Mesothelial cell of epicardium (in vitro differentiated cells): ENCODE measurements at places on chromosomes 3 and 15.

DNA sequence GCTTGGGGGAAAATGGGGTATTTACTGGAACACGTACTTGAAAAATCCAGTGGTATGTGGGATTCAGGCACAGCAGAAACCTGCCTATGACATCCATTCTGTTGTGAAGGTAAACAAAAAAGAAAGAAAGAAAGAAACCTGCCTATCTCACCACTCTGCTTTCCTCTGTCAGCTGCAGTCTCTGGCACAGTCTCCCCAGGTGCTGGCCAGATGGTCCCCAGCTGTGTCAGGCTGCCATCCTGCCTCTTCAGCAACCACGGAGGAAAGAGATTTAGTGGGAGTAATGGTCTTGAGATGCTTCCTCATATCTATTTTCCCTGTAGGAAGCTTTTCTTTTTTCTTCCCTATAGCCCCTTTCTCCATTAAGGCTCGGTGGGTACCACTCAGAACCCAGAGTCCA is 2.5 kb upstream of the PXYLP1 start:
- DNase-seq: no peak
- peaks cover 6% of the 10 kb centered on the region for H3K36me3 ChIP-seq
- no peaks in the 10 kb centered on the region for H3K27me3 ChIP-seq
- H3K27ac ChIP-seq: no peak overlapping the region

GRCh38 chr3:186464424-186465093 is 79.6 kb downstream of the CRYGS start:
- no peaks in the 10 kb centered on the region for H3K36me3 ChIP-seq
- no peaks in the 10 kb centered on the region for H3K4me1 ChIP-seq
- no peak overlapping the region for H3K4me3 ChIP-seq

DNA sequence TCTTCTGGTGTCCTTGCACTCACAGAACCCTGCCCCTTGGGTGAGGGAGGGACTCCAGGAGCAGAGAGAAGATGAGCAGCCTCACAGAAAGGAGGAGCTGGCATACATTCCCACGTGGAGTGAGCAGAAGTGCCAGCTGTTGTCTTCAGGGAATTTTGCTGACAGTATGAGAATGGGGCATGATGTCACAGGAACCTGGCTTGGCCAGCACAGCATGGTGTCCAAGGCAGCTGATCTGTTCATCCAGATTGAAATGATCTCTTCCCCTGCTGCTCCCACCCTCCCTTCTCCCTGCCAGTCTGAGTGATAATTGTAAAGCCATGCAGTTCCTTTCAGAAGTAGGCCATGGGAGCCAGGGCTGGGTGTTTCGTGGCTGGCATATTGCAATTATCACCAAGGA is 53.3 kb downstream of the GJD2 start:
- no peak for DNase-seq
- H3K27ac ChIP-seq: no peak overlapping the region
- no peaks in the 10 kb centered on the region for H3K27me3 ChIP-seq
- H3K4me3 ChIP-seq: no peak overlapping the region

GRCh38 chr15:70493376-70493775 is 270.0 kb downstream of the UACA start:
- peak overlapping the region; percentile 60 for H3K27ac ChIP-seq
- H3K27me3 ChIP-seq: peaks cover 59% of the 10 kb centered on the region
- peaks cover 46% of the 10 kb centered on the region for H3K4me1 ChIP-seq
- no peak overlapping the region for H3K4me3 ChIP-seq

GRCh38 chr15:29631076-29632070 is 190.9 kb downstream of the TJP1 start:
- no peak overlapping the region for H3K27ac ChIP-seq
- H3K4me1 ChIP-seq: no peaks in the 10 kb centered on the region

DNA sequence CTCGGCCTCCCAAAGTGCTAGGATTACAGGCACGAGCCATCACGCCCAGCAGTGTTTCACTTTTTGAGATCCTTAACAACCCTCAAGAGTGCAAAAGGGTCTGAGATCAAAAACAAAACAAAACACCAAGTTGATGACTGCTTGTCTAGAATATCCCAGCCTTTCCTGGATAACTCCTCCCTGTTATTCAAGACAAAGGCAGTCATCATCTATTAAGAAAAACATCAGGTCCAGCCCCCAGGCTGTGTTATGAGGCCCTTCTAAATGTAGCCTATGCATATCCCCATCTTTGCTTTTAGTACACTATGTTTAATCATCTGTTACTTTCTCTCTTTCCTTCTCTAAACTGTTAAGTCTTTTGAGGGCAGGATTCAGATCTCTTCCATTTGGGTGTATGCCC is 150.1 kb upstream of the FHIT start:
- H3K4me1 ChIP-seq: no peaks in the 10 kb centered on the region
- H3K4me3 ChIP-seq: no peak overlapping the region
- H3K36me3 ChIP-seq: no peaks in the 10 kb centered on the region
- no peaks in the 10 kb centered on the region for H3K27me3 ChIP-seq
- no peak overlapping the region for H3K27ac ChIP-seq

DNA sequence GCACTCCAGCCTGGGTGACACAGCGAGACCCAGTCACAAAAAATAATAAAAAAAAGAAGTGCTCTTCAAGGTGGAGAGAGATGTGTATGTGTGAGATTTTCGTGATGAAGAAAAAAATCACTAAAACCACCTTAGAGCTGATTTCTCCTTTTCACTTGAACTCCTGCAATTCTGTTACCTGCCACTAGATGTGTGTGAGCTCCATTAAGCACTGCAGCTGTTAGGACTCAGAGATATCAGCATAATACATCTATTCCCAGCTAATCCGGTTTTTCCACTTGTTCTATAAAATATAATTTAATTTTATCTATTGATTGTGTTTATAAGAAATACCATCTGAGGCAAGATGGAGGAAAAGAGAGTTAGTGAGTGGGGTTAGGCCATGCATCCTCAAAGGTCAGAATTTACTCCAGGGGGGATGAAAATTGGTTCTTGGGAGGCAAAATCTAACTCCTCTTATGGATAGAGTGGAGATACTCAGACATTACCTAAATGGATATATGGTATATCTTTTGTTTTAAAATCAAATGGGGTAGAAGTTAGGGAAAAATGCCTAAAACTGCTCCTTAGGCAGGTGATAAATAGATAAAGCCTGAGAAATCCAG is 152.7 kb downstream of the IL20RB start:
- no peak overlapping the region for H3K4me3 ChIP-seq
- peaks cover 25% of the 10 kb centered on the region for H3K27me3 ChIP-seq
- H3K36me3 ChIP-seq: no peaks in the 10 kb centered on the region
- no peak for DNase-seq

- DNase-seq: no peak
- H3K36me3 ChIP-seq: peaks cover 30% of the 10 kb centered on the region
- no peaks in the 10 kb centered on the region for H3K27me3 ChIP-seq
Measured at GRCh38 chr3:141904203-141904602, 27.8 kb downstream of the ATP1B3 start.

DNA sequence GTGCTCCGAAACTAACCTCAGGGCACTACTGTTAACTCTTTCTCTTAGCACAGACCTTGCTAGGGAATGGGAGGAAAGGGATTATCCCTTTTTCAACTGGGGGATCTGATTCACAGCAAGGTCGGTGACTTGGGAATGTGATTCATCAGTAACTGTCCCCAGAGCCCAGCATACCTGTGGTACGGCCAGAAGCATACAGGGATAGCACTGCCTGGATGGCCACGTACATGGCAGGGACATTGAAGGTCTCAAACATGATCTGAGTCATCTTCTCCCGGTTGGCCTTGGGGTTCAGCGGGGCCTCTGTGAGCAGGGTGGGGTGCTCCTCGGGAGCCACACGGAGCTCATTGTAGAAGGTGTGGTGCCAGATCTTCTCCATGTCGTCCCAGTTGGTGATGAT is 2.3 kb downstream of the ACTC1 start:
- DNase-seq: no peak
- H3K36me3 ChIP-seq: no peaks in the 10 kb centered on the region
- no peak overlapping the region for H3K4me3 ChIP-seq
- peaks cover 9% of the 10 kb centered on the region for H3K4me1 ChIP-seq

GRCh38 chr15:39828374-39828931 is 45.8 kb upstream of the FSIP1 start:
- peaks cover 7% of the 10 kb centered on the region for H3K4me1 ChIP-seq
- no peaks in the 10 kb centered on the region for H3K36me3 ChIP-seq
- H3K4me3 ChIP-seq: no peak overlapping the region

GRCh38 chr3:190003681-190004123 is 117.0 kb downstream of the P3H2 start:
- H3K27me3 ChIP-seq: no peaks in the 10 kb centered on the region
- peaks cover 46% of the 10 kb centered on the region for H3K4me1 ChIP-seq
- no peak overlapping the region for H3K4me3 ChIP-seq
- peak overlapping the region; percentile 88 for H3K27ac ChIP-seq

GRCh38 chr15:61987824-61988223 is 72.4 kb downstream of the VPS13C start:
- H3K27me3 ChIP-seq: no peaks in the 10 kb centered on the region
- no peak overlapping the region for H3K4me3 ChIP-seq
- H3K36me3 ChIP-seq: peaks cover 37% of the 10 kb centered on the region
- no peak for DNase-seq
- H3K27ac ChIP-seq: no peak overlapping the region
- peaks cover 4% of the 10 kb centered on the region for H3K4me1 ChIP-seq

GRCh38 chr3:134078169-134078831 is 48.6 kb upstream of the SLCO2A1 start:
- H3K27me3 ChIP-seq: no peaks in the 10 kb centered on the region
- no peak for DNase-seq
- H3K4me1 ChIP-seq: peaks cover 6% of the 10 kb centered on the region
- H3K4me3 ChIP-seq: no peak overlapping the region

GRCh38 chr3:40715551-40715950 is 190.8 kb downstream of the ZNF621 start:
- no peaks in the 10 kb centered on the region for H3K36me3 ChIP-seq
- no peak overlapping the region for H3K27ac ChIP-seq
- no peaks in the 10 kb centered on the region for H3K27me3 ChIP-seq
- H3K4me1 ChIP-seq: peaks cover 15% of the 10 kb centered on the region
- H3K4me3 ChIP-seq: no peak overlapping the region
- DNase-seq: no peak

DNA sequence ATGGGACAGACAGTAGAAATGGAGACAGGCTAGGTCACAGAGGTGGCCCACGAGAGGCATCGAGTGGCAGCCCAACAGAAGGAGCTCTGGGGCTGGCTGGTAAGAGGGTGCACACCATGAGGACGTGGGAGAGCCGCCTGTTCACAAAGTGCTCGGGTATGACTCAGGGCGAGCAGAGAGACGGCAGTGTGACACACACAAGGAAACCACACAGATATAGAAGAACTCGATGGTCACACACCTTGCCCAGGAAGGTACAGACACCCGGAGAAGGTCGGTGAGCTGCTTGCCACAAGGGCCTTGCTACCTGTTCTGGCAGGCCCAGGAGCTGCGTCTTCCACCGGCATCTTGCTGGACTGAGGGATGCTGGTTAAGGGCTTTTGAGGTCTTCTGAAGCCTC is 50.2 kb downstream of the CA12 start:
- DNase-seq: no peak
- no peaks in the 10 kb centered on the region for H3K27me3 ChIP-seq
- no peaks in the 10 kb centered on the region for H3K36me3 ChIP-seq
- H3K4me3 ChIP-seq: no peak overlapping the region
- H3K27ac ChIP-seq: no peak overlapping the region
- H3K4me1 ChIP-seq: peaks cover 9% of the 10 kb centered on the region

DNA sequence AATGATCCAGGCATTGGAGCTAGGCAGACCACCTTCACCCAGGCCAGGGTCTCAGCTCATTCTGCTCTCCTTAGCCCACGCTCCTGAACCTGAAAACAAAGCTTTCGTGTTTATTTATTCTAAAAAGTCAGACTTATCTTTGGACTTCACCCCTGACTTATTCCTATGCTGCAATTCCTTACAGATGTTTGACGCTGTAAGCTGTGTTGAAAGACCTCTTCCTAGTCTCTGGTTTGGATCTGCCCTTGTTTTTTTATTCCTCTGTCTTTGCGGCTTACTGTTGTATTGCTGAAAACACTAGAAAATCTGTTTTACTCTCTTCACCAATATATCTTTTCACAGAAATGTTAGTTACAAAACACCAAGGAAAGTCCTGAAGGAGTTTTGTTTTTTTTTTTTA is 40.5 kb upstream of the LDHAL6B start:
- no peaks in the 10 kb centered on the region for H3K27me3 ChIP-seq
- DNase-seq: no peak
- no peak overlapping the region for H3K4me3 ChIP-seq
- peaks cover 19% of the 10 kb centered on the region for H3K4me1 ChIP-seq

DNA sequence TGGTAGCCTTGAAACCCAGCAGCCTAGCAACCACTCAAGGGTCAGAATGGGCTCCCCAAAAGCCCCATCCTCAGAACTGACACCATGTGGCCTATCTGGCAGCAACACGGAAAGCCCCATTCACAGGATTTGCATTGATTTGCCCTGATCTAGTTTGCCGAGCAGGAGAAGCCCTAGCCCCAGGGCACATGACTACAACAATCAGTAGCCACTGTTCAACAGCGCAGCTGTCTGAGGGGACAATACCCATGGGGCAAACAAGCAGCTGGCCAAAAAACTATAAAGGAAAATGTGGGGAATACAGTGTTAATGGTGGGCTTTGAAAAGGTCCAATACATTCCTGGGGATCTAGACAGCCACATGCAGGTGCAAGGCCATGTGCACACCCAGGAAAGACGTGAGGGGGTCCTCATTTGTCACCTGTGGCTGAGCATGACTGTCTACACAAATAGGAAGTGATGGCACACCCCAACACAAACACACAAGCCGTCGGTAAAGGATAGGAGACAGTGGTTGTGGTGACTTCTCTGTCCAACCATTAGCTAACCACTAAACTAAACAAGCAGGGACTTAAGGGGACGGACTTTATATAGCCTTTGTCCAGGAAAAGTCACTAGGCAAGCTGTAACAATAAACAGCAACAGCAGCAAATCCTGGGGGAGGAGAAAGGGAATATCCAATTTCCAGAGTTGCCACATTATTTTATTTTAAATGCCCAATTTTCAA is 113.7 kb downstream of the LRIG1 start:
- H3K36me3 ChIP-seq: peaks cover 57% of the 10 kb centered on the region
- H3K27ac ChIP-seq: no peak overlapping the region
- no peak for DNase-seq

DNA sequence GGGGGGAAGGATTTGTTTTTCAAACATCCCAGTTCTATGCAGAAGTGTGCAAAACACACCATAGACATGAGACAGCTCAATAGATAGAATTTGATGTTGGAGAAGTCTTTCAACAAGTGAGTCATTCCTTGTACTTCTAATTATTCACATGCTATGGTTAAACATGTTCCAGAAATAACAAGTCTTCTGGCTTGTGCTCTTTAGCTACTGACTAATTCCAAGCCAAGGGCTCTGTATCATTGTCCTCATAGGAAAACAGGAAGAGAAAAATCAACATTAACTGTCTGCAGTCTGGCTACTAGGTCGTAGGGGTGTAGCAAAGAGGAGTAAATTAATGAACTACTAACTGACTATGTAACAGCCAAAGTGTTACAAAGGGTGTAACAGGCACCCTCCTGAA is 25.8 kb downstream of the LDHAL6B start:
- no peak overlapping the region for H3K4me3 ChIP-seq
- peaks cover 9% of the 10 kb centered on the region for H3K36me3 ChIP-seq
- peaks cover 1% of the 10 kb centered on the region for H3K4me1 ChIP-seq
- no peaks in the 10 kb centered on the region for H3K27me3 ChIP-seq
- DNase-seq: no peak

DNA sequence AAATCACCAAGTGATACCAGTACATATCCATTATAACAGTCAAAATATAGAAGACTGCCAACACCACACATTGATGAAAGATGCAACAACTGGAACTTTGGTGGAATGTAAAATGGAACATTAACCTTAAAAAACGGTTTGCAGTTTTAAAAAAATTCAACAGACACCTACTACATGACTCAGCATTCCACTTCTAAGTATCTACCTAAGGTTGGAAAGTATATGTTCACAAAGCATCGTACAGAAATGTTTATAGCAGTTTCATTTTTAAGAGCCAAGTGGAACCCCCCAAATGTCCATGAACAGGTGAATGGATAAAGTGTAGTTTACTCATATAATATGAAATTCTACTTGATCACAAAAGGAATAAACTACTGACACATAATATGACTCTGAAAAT is 314.7 kb upstream of the ARRDC4 start:
- DNase-seq: no peak
- peaks cover 34% of the 10 kb centered on the region for H3K27me3 ChIP-seq
- H3K4me3 ChIP-seq: no peak overlapping the region
